Activated naive CD4-positive, alpha-beta T cell treated with anti-CD3 and anti-CD28 coated beads, Interleukin-2, amount 10 ng/mL, durations not matched to agents 7 days and 5 days (primary cell): ENCODE measurements at places on chromosomes 1 and 21.

- no peak for DNase-seq
Measured at GRCh38 chr1:226826479-226827261, 43.7 kb upstream of the PSEN2 start.

DNA sequence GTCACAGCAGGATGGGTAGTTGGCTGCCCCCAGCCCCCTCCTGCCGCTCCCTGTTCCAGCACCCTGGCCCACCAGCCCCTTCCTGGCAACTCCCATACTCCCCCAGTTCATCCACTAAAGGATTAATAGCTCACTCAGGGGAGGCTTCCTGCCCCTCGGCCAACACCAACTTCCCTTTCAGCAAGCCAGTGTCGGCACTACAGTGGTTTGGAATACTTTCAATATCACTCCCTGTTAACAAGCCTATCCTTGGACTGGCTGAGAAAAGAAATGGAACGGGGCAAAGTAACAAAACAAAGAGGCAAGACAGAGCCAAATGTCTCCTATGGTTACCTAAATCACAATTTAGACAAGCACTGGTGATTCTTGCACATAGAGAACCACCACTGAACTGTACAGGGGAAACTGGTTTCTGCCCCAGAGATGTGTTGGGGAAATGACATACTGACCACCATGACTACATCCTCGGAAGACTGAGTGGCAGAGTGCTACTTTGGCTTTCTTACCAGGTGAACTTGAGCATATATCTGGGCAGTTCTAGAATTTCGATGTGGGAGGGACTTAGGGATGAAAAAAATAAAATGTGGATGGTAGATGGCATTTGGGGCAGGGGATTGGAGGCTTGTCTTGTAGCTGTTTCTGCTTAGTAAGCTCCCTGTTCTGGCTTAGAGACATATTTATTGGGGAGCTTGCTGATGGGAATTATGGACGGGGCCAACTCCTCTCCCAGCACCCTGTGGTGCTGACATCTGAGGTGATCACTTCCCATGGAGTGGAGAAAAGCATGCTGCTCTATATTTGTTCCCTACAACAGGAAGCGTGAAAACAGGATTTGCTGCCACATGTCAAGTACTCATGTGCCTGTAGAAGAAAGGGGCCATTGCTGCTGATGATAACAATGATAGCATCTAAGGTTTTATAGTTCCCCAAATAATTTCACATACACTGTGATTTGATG lies 7.1 kb upstream of the CAPN2 start:
- no peak for DNase-seq

DNA sequence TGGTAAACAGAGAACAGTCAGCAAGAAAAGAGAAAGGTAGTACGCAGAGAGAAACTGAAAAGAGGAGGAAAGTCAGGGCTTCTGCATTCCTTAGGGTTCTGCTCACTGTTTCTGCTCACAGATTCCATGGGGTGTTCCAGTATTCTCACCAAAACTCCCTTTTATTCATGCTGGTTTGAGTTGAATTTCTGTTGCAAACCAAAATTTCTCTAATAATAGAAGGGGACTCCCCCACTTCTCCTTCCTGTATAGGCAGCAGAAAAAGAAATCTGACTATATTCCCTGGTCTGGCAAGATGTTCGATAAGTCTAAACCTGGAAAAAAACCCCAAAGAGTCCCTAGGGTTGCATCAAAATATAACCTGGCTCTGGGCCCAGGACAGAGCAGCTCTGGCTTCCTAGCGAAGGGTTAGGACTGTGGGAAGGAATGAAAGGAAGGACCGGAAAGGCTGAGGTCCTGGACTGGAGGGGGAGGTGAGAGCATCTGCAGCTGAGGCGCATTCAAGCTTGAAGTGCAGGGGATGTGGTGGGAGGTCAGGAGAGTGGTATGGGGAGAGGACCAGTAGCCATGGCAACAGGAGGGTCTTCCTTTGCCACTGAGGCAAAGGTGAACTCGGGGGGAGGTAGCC lies 18.8 kb upstream of the RGS16 start:
- DNase-seq: no peak

DNA sequence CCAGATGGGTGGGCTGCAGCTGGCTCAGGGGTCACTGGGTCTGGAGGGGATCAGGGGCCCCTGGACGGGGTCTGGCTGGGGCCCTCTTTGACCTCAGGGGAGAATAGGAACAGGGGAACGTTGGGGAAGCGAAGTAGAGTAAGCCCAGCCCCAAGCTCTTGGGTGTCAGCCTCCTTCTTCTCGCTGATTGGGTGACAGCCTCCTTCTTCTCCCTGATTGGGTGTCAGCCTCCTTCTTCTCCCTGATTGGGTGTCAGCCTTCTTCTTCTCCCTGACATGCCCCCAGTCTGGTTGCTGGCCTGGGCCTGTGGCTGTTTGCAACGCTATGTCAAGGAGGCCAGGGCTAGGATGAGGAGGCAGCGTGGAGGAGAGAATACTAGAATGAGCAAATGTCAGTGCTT lies 76.7 kb upstream of the CASZ1 start:
- DNase-seq: no peak

GRCh38 chr1:191578281-191578680 lies 580.0 kb upstream of the RGS18 start:
- no peak for DNase-seq
